ENCODE measurements at places on chromosomes 7 and 10.

DNA sequence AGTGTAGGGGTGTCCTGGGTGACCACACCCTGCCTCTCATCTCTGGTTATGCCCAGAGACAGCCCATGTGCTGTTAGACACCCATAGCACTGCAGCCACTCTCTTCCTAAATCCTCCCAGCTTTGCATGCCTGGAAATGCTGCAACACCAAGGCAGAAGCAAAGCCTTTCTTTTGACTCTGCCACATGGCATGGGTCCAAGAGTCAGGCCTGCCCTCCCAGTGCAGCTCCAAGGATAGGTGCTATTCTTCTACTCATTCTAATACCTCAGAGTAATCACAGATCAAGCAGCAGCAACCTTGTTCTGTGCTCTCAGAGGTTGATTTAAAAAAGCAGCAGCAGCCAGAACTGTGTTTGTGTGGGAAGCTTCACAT, 23.4 kb downstream of the FRMPD2 start:
- DNase-seq, result peak; percentile 55

DNA sequence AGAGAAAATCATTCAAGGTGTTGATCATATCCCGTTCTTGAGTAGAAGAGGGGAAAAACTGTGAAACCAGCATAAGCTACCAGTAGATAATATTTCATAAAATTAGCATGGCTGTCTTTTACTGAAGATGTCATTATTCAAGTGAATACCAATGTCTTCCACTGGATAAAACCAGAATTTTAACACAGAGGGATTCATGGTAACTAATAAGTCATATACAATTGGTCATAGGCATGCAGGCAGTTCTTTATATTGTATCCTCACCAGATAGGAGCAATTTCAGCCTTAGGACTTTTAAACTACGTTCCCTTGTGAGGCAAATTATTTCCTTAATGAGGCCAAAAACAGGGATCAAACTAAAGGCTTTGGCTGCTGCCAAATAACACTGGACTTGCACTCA, 202.3 kb upstream of the PITRM1 start:
- no peak for DNase-seq

DNA sequence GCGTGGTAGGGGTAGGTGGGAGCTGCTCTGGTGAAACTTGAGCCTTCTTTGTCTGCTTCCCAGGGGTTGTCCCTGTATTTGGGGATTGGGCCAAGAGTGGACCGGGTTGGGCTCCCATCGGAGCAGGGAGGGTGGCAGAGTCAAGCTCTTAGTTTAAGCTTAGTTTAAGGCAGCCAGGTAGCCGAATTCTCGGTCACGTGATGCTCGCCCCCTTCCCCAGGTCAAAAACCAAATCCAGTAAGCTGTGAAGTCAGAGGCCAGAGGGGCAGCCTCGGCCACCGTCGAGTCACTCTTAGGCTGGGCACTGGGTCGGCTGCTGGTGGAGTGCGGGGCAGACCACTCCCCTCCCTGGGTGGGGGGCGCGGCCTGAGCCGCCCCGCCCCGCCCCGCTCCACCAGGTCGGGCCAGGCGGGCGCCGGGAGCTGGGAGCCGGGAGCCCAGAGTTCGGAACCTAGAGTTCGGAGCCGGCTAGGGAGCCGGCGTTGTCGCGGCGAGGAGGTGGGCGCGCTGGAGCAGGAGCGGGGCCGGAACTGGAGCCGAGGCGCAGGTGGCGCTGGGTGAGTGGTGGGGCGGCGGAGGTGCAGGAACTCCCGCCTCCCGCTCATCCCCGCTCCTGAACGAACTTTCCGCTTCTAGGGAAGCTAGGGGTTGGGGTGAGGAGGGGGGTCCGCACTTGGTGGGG, 2.8 kb upstream of the LZTS2 start:
- peak; percentile 42 for DNase-seq

DNA sequence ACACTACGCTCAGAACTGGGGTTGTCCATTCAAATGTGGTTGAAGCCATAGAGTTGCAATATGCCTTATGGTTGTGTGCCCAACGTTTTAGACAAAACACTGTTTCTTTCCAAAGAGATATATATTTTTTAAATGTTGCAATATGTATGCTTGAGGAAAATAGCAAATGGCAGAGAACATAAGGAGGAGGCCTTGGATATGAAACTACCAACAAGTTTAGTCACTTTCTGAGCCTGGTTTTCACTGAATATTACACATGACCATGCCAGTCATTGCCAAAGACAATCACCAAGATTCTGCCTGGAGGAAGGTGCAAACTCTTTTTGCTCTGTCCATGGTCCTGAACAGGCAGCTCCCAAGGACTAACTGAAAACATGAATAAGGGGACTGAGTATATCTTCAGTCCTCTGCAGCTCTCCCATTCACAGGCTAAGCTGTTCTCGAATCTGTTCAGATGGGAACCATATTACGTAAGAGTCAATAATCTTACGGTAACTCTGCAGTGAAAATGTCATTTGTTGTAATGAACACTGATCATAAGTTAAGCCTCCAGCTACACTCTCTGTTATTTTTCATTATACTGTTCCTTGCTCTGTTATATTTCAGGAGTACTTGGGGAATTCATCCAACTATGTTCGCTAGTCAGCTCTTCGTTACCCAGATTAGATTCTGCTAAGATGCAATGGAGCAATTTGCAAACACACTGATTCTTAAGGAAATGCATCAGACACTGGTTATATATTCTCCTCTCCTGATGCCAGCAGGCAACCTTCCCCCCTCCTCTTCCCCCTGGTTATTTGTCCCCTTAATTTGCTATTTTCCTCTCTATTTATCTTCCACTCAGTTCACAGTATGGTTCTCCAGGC, 90.7 kb upstream of the C1QL3 start:
- peak; percentile 67 for DNase-seq

- DNase-seq, result no peak
Measured at GRCh38 chr7:153331427-153331826, 571.9 kb downstream of the ACTR3B start.

DNA sequence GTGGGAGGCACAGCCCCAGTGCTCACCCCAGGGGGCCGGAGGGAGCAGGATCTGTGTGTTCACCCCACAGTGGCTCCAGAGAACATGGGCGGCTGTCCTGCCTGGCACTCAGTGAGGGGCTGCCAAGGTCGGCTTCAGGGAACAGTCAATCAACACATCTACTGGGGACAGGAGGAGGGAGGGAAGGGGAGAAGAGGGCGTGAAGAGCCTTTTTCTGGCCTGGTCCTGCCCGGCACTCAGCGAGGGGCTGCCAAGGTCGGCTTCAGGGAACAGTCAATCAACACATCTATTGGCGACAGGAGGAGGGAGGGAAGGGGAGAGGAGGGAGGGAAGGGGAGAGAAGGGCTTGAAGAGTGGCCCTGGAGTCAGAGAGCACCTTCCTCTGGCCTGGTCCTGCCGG, 184.9 kb downstream of the ADARB2 start:
- no peak for DNase-seq
